ENCODE measurements at places on chromosomes 6 and 20. TPM values are rescaled to one million over a fixed set of nuclear protein-coding genes. Genes with fewer than 3 reads are reported as not detected.

The BFSP1 gene
- total RNA-seq: 2.1 TPM

The SLC17A9 gene
- 12.0 TPM for total RNA-seq

The ARMH2 gene
- not detected for total RNA-seq

The NDUFAF4 gene
- 24.4 TPM for total RNA-seq

The C20orf96 gene
- 8.1 TPM for total RNA-seq

The HTR1E gene
- not detected for total RNA-seq

The FNDC1 gene
- 1.3 TPM for total RNA-seq

The ANKRD66 gene
- total RNA-seq: not detected

The MYCT1 gene
- 8.4 TPM for total RNA-seq

The BEND6 gene
- total RNA-seq: 2.7 TPM

The SASH1 gene
- 13.8 TPM for total RNA-seq

The FAM217A gene
- total RNA-seq: not detected

The SHLD1 gene
- 1.6 TPM for total RNA-seq

The FRMD1 gene
- not detected for total RNA-seq

The CD24 gene
- 578 TPM for total RNA-seq

The EFHC1 gene
- total RNA-seq: 20.5 TPM

The GLP1R gene
- 0.17 TPM for total RNA-seq

The SALL4 gene
- 4.4 TPM for total RNA-seq

The UFL1 gene
- total RNA-seq: 23.8 TPM

The RNASET2 gene
- 139 TPM for total RNA-seq

The SNAP25 gene
- total RNA-seq: 1.0 TPM

The FGD2 gene
- total RNA-seq: 0.68 TPM

The RNF114 gene
- total RNA-seq: 138 TPM

The C20orf141 gene
- not detected for total RNA-seq

Data from kidney epithelial cell (primary cell).